HFFc6 (cell line): ENCODE measurements at places on chromosomes 11 and 22. TPM values are rescaled to one million over a fixed set of nuclear protein-coding genes. Genes with fewer than 3 reads are reported as not detected.
A peak's percentile ranks its signal among the peaks of the same experiment; 100 is the strongest.

DNA sequence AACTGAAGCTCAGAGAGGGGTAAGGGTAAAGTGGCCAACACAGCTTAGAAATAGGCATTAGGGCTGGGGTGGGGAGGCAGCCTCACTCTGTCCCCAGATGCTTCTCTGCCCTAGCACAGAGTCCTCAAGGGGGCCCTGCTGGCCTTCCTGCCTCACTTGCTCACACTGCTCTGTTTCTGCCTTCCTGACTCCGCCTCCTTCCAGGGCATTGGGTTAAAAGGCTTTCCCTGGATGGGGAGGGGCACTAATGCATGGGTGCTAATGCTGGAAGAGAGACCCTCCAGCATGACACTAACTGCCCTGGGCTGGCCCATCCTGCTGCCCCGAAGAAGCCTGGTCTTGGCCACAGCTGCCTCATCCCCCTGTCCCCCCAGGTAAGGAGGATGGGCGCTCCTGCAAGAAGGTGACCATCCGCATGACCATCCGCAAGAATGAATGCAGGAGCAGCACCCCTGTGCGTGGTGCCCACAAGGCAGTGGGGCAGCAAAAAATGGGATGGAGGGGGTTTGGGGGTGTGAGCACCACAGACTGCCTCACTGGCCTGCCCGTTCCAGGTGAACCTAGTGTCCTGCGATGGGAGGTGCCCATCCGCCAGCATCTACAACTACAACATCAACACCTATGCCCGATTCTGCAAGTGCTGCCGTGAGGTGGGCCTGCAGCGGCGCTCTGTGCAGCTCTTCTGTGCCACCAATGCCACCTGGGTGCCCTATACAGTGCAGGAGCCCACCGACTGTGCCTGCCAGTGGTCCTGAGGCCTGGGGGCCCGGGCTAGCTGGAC is 74.0 kb upstream of the MYOD1 start:
- DNase-seq: no peak

The HEPN1 gene
- total RNA-seq: not detected in 3 replicates

- DNase-seq: peak; percentile 23
Measured at GRCh38 chr22:39471381-39472141, 14.7 kb downstream of the MGAT3 start.

The TMEM45B gene
- not detected in 2 replicates for total RNA-seq

The PRR33 gene
- total RNA-seq: not detected in 3 replicates

The C22orf31 gene
- total RNA-seq: not detected in 3 replicates

- no peak for DNase-seq
Measured at GRCh38 chr22:16568425-16568758, 24.2 kb downstream of the CCT8L2 start.

The ANO9 gene
- not detected in 3 replicates for total RNA-seq

- peak; percentile 77 for DNase-seq
Measured at GRCh38 chr11:1138097-1138496, 19.7 kb upstream of the MUC5AC start.

DNA sequence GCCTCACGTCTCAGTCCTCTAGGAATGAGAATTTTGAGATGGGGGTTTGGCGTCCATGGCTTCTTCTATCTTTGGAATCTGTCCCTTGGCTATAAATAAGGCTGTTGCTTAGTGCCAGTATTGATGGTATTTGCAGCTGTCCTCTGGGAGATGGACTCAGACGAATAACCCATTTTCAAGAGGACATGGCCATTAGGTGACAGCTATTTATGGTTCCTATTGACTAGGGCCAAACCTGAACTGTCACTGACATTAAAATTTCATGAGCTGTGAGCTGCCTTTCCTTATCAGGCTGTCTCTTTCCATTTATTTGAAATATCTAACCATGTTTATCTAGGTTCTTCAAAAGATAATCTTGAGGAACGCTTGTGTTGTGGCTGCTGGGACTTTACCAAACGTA is 92.7 kb downstream of the NAV2 start:
- DNase-seq: no peak

DNA sequence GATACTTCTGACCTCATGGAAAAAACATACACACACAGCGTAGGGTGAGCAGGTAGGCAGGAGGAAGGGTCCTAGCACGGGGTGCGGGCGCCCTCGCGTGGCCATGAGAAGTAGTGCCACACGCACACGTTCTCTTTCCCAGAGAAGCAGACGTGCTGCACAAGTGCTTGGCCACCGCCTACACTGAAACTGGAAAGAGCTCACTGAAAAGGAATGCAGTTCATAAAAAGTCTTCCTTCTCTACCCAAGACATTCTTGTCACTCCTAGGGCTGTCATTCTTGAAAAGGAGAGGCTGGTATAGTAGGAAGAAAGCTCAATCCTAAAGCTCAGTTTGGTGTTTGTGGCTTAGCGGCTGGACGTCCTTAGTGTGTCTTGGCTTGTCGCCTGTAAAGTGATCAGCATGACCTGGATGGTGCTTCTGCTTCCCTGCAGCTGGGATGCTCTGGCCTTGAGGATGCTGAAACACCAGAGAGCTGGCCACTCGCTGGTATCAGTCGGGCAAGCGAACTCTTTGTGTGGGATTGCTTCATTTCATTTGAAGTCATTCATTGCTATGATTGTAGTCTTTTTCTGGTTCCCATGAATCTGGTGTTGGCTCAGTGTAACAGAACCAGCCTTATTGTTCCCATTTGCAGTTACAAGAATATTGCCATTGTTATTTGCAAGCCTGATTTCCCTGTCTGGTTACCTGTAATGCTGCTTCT is 303.8 kb downstream of the NTM start:
- DNase-seq: peak; percentile 84

The APOA1 gene
- not detected in 3 replicates for total RNA-seq

DNA sequence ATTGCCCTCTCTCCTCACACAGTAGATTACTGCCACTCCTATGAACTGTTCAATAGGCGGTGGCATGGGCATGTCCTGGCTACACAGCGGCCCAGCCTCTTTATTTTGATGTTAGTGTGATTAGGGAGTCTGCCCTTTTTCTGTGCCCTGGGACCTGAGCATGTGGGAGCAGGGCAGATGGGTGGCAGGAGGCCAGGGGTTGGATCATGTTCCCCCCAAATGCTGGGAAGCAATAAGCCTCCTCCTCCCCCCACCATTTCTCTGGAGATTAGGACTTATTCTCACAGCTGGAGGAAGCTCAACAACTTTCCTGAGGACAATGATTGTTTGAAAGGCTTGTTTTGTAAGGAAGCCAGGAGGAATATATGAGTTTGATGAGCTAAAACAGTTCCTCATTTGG is 848 bp downstream of the HEPN1 start:
- no peak for DNase-seq

The OR51I1 gene
- total RNA-seq: not detected in 2 replicates

The FGF19 gene
- not detected in 3 replicates for total RNA-seq

GRCh38 chr11:862081-862661 is 19.5 kb downstream of the TSPAN4 start:
- no peak for DNase-seq

DNA sequence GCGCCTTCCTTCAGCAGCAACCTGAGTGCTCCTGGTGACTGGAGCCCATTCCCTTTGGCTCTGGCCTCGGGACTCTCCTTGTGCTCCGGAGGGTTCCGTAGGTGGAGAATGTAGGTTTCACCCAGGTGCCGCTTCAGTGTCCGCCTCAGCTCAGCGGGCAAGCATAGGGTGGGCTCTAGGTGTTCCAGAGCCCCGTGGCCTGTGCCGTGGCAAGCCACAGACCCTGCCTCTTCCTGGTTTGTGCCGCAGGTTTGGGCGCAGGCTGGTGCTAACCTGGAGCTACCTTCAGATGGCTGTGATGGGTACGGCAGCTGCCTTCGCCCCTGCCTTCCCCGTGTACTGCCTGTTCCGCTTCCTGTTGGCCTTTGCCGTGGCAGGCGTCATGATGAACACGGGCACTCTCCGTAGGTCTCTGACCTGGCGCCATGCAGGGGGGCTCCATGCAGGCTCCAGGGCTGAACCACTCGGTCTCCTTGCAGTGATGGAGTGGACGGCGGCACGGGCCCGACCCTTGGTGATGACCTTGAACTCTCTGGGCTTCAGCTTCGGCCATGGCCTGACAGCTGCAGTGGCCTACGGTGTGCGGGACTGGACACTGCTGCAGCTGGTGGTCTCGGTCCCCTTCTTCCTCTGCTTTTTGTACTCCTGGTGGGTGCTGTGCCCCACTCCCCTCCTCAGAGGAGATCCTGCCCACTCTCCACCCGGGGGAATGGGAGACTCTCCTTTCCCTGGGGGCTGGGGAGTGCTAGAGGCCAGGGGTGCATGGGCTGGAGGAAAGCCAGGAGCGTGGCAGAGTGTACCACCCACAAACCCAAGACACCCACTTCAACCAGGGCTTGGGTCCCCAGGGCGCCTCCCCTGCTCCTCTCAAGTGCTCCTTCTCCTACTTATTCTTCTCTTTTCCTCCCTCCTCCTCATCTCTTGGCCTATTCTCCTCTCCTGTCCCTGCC is 2.4 kb downstream of the SLC22A12 start:
- no peak for DNase-seq

DNA sequence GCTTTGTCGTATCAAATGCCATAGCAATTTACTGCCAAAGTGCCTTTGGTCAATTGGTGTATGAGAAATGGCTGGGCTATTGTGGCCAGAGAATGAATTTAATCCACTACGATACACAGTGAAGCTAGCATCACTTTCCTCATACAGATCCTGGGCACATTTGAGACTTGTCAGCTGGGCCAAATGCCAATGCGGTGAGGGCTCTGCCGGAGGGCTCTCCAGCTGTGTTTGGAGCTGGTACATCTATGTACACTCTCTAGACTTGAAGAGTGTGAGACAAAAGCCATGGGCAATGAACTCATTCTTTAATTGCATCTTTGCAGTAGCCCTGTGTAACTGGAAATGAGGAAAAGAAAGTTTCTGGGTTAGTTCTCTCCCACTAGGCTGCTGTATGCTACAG is 1052.9 kb downstream of the NTM start:
- DNase-seq: no peak

DNA sequence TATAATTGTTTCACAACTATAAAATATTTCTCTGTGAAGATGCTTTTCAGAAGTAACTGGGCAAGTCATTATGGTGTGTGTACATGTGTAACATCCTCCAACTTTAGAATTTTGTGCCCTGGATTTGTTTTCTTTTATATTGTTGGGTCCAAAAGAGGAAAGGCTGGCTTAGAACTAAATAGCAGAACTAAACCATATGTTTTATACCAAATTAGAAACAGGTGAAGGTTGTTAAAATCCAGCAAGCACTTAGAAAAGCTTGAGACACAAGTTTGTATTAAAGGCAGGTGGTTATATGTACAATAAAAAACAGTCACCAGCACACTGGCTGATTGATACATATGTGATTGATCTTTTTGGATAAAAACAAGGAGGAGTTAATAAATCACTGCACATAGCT is 158.5 kb downstream of the WNT11 start:
- DNase-seq: no peak

DNA sequence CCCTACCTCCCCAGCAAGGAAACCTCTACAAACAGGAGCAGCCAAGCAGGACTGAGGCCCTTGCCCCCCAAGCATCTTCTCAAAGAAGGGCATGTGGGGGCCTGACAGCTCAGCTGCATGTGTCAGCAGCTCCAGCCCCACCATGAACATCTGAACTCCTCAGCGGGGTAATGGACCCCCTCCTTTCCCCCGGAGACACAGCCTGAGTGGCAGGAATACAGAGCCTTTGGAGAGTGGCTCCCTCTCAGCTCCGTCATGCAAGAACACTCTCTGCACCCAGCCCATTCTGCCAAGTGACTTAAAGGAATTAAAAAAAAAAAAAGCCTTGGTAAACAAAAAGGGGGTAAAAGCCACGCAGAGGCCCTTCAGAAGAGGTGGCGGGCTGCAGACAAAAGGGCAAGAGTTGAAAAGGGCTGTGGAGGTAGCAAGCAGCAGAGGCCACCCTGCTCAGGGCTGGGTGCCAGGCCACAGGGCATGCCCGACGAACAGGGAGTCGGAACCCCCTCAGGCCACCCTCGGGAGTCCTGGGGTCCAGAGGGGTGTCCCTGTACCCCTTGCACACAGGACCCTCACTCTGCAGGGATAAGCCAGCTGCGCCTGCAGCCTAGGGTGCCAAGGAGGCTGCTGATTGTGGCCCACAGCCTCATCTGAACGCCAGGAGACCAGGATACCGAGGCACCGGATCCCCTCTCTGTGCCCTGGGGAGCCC is 62.5 kb downstream of the MACROD1 start:
- DNase-seq: no peak

- peak; percentile 92 for DNase-seq
Measured at GRCh38 chr11:59106363-59107336, at the start of gene FAM111B. FAM111B (plus strand) TSS chr11:59107237; CDS start chr11:59109626, 2,389 bp downstream.

The EMID1 gene
- total RNA-seq: not detected in 3 replicates

- no peak for DNase-seq
Measured at GRCh38 chr11:65051398-65051858, 6.9 kb downstream of the NAALADL1 start.

The SLCO2B1 gene
- not detected in 2 replicates for total RNA-seq

DNA sequence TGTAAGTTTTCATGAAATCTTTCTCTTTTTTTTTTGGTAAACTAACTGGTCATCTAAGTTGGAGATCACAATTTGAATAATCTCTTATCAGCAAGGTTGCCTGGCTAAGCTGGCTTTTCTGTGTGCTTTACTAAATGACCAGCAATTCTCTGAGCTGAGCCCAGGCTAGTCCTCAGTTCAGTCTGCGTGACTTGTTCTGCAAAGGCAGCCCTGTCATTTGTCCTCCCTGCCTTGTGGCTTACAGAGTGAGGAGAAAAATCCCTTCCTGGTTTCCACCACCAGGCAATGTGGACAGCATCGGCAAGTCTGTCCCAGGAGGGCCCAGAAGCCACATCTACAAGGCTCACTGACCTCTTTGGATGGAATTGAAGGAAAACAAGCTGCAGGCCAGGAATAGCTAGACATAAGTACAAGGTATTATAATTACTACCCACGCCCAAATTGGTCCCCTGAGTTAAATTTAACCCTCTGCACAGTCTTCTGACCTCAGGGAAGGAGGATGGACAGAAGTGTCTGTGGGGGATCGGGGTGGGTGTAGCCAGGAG is 108.6 kb downstream of the SCN3B start:
- no peak for DNase-seq

- no peak for DNase-seq
Measured at GRCh38 chr11:78397398-78397797, 20.2 kb downstream of the GAB2 start.
